ENCODE measurements at places on chromosomes 4 and X.
A peak's percentile ranks its signal among the peaks of the same experiment; 100 is the strongest.

DNA sequence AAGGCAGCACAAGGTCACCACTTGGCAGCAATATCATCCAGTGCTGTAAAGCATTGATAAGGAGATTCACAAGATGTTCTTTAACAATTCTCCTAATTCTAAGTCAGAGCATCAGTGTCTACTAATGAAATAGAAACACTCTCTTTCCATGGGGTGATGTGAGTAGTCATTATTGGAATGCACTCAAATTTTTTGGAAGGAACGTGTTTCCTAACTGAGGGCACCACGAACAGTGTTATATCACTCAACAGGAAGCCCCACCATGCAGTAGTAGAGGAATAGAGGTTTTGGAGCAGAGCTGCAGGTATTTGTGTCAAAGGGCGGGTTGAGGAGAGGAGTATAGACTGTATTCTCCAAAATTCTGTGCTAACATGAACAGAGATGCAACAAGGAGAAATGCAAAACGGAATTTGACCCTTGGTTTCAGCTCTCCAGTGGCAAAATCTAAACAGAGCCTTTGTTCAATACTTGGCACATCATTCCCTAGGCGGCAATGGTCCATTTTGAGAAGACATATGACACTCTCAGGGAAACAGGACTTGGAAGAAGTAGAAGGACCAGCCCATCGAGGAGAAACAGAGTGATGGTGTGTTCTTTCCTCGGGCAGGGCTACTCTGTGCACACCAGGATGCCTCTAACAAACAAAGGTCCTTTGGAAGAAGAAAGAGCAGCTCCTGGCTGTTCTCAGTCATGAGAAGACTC, 98.9 kb downstream of the CPEB2 start:
- DNase-seq = no peak
- no peaks in the 10 kb centered on the region for H3K27me3 ChIP-seq
- no peaks in the 10 kb centered on the region for H3K4me1 ChIP-seq
- H3K36me3 ChIP-seq = no peaks in the 10 kb centered on the region
- H3K27ac ChIP-seq = no peak overlapping the region

DNA sequence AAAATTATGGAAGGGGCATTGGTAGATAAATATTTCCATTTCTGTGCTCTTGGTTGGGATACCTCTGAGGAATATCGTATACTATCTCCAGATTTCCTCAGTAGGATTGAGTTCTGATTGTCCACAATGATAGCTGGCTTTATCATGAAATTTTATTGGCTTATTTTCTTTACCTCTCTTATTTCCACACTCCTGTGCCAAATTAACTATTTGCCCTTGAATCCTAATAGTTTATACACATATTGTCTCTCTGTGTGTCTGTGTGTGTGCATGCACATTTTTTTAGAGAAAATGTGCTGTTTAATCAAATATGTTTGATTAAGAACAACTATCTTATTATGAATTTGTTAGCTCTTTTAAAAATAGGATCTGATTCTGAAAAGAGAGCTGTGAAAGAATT, 271.6 kb downstream of the DTHD1 start:
- H3K4me3 ChIP-seq = no peak overlapping the region
- H3K4me1 ChIP-seq = no peaks in the 10 kb centered on the region
- DNase-seq = no peak
- H3K27me3 ChIP-seq = no peaks in the 10 kb centered on the region

DNA sequence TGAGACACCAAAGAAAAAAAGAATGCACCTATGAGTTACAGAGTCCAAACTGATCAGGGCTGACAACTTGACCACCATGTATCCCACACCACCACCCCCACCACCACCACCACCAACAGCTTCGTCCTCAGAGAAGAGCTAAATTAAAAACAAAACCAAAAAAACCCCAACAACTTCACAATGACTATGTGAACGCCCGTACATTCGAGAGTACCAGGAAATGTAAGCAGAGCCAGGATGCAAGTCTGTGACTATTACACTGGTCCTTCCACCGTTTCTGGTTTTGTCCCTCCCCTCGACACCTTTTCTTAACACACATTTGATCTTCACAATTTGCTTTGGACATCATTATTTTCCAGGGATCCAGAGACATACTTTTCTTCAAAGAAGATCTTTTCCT, 51.0 kb downstream of the WFS1 start:
- no peak overlapping the region for H3K27ac ChIP-seq
- H3K27me3 ChIP-seq = no peaks in the 10 kb centered on the region
- H3K4me1 ChIP-seq = no peaks in the 10 kb centered on the region
- no peak for DNase-seq

GRCh38 chrX:95383778-95384177, 1300.9 kb upstream of the DIAPH2 start:
- no peak overlapping the region for H3K27ac ChIP-seq
- H3K36me3 ChIP-seq = no peaks in the 10 kb centered on the region
- no peak overlapping the region for H3K4me3 ChIP-seq
- peaks cover 13% of the 10 kb centered on the region for H3K27me3 ChIP-seq

DNA sequence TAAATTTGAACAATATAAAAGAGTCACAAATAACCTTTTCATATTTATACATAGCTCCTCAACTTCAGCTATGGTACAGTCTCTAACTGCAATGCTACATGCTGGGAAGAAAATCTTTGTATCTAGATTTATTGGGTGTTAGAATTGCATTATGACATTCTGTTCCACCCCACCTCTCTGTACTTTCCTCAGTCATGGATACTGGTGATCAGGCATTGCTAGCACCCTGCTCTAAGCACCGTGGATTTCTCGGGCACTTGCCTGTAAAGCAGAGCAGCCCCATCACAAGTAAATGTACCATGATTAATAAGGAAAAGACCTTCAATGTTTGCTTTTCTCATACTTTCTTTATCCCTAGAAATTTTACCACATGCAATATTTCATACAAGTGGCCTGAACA, 1028.9 kb upstream of the INTU start:
- no peaks in the 10 kb centered on the region for H3K4me1 ChIP-seq
- DNase-seq = no peak
- H3K4me3 ChIP-seq = no peak overlapping the region

DNA sequence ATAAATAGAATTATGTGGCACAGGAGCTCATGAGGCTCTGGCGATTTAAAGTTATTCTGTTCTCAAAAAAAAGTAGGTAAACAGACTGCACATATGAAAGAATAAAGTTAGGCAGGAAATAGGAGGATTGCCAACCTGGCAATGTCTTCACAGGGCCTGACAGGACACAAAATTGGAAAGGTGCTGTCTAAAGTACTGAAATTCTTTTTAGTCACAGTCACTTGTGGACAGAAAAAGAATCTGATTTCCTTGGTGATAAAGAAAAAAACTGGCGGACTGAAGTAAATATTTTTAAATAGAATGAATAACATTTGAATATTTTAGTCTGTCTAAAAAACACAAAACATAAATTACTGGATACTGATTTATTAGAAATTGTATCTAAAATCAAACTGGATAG, 124.4 kb downstream of the VEGFC start:
- H3K27ac ChIP-seq = no peak overlapping the region
- H3K4me3 ChIP-seq = no peak overlapping the region
- H3K36me3 ChIP-seq = no peaks in the 10 kb centered on the region
- no peaks in the 10 kb centered on the region for H3K4me1 ChIP-seq
- DNase-seq = no peak

GRCh38 chr4:56701644-56702043, 20.5 kb upstream of the HOPX start:
- no peak overlapping the region for H3K27ac ChIP-seq
- no peak overlapping the region for H3K4me3 ChIP-seq
- no peaks in the 10 kb centered on the region for H3K27me3 ChIP-seq
- H3K36me3 ChIP-seq = no peaks in the 10 kb centered on the region
- H3K4me1 ChIP-seq = no peaks in the 10 kb centered on the region

DNA sequence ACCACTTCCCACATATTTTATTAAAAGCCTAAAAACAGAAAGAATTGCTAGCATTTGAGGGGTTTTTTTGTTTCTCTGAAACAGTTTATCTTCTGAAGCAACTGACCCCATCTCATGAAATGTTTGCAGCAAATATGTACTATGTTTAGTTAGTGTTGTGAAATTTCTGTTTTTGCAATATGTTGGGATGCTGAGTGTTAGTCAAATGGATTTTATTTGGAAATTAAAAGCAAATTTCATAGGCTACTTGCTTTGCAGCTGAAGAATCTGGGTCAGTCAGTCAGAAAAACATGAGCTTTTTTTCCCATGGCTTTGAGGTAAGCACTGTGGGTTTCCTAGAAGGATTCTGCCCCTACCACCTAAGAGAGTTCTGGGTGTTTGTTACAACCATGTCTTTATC, 184.9 kb upstream of the DKK2 start:
- H3K4me3 ChIP-seq = no peak overlapping the region
- no peaks in the 10 kb centered on the region for H3K36me3 ChIP-seq
- DNase-seq = no peak
- H3K27ac ChIP-seq = peak overlapping the region; percentile 33
- no peaks in the 10 kb centered on the region for H3K4me1 ChIP-seq
- H3K27me3 ChIP-seq = no peaks in the 10 kb centered on the region

- H3K36me3 ChIP-seq = no peaks in the 10 kb centered on the region
- H3K27me3 ChIP-seq = no peaks in the 10 kb centered on the region
- no peak overlapping the region for H3K4me3 ChIP-seq
These were observed 12.1 kb downstream of the GPRIN3 start for GRCh38 chr4:89295415-89295927.

- H3K27ac ChIP-seq = no peak overlapping the region
- H3K27me3 ChIP-seq = peaks cover 28% of the 10 kb centered on the region
- H3K4me1 ChIP-seq = no peaks in the 10 kb centered on the region
- no peaks in the 10 kb centered on the region for H3K36me3 ChIP-seq
These were observed 21.9 kb upstream of the ZNF81 start for GRCh38 chrX:47814851-47815250.

DNA sequence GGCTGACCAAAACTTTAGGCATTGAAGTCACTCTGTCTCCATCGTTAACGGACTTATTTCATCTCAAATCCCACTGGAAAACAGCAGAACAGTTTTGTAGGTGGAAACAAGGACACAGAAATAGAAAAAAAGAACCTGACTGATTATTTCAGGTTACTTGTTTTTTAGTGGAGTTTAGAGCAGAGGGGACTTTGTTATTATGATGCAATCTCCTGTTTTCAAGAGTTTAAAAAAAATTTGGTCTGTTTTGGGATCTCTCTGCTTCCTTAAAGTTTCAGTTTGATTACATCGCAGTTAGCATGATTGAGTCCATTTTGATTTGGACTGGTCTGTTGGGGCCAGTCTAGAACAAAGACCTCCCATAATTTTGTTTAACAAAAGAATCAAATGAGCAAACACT, 13.6 kb downstream of the PROM1 start:
- no peak overlapping the region for H3K4me3 ChIP-seq
- no peak for DNase-seq
- no peaks in the 10 kb centered on the region for H3K36me3 ChIP-seq
- H3K27ac ChIP-seq = no peak overlapping the region
- H3K4me1 ChIP-seq = peaks cover 4% of the 10 kb centered on the region

DNA sequence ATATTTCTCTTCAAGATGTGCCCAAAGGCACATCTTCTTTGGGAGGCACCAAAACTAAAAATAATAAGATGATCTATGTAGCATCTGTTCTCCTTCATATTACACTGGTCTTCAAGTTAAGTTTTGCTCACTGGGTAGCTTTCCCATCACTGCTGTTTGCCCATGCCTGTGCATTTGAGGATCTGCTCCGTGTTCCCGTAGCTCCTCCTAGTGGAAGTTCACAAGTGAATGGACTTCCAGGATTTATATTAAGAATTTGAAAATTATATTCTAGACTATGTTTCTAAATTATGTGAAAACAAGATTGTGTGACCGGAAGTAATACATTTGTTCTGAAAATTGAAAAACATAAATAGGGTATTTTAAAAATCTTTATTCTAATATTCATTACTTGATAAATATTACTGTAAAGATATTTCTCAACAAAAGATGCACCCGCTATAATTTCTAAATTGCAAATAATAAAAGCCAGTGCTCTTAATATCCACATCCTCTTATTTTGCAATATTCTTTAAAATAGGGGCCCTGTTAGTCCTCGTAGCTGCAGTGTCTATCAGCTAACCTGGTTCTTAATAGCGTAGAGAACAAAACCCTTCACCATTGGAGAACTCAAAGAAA, 147.7 kb downstream of the RBM46 start:
- no peak overlapping the region for H3K27ac ChIP-seq
- no peak overlapping the region for H3K4me3 ChIP-seq
- no peaks in the 10 kb centered on the region for H3K4me1 ChIP-seq

DNA sequence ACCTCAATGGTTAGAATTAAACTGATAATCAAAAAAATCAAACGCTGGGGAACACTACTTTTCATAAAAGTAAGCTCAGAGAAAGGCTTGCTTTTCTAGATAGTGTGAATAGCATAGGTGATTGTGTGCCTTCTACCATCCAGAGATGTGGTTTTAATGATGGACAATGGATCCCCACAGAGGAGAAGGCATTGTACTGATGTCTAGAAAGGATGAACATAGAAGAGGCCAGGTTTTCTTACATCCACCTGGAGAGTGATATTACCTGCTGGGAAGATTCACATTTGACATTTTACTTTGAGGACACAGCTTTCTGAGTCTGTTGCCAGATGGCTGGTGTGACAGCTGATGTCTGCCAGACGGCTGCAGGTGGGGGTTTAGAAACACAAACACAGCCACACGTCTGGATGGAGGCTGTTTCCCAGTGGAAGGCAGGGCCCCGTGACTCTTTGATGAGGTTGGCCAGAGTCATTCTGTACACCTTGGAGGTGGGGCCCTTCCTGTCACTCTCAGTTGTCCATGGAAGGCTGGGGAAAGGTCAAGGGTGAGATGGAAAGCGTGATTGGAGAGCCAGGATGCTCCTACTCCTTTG, 114.4 kb downstream of the PSAPL1 start:
- no peaks in the 10 kb centered on the region for H3K36me3 ChIP-seq
- H3K4me1 ChIP-seq = no peaks in the 10 kb centered on the region
- H3K27ac ChIP-seq = no peak overlapping the region
- H3K27me3 ChIP-seq = no peaks in the 10 kb centered on the region
- no peak overlapping the region for H3K4me3 ChIP-seq
- DNase-seq = no peak

- DNase-seq = no peak
- no peak overlapping the region for H3K4me3 ChIP-seq
- no peaks in the 10 kb centered on the region for H3K36me3 ChIP-seq
- no peaks in the 10 kb centered on the region for H3K4me1 ChIP-seq
These were observed 625 bp downstream of the RTL9 start for GRCh38 chrX:110359273-110359672.

GRCh38 chrX:154379569-154379951, 465 bp downstream of the EMD start:
- peak overlapping the region; percentile 99 for H3K27ac ChIP-seq
- H3K27me3 ChIP-seq = peaks cover 14% of the 10 kb centered on the region
- H3K36me3 ChIP-seq = no peaks in the 10 kb centered on the region
- peak overlapping the region; percentile 76 for H3K4me3 ChIP-seq
- DNase-seq = no peak

DNA sequence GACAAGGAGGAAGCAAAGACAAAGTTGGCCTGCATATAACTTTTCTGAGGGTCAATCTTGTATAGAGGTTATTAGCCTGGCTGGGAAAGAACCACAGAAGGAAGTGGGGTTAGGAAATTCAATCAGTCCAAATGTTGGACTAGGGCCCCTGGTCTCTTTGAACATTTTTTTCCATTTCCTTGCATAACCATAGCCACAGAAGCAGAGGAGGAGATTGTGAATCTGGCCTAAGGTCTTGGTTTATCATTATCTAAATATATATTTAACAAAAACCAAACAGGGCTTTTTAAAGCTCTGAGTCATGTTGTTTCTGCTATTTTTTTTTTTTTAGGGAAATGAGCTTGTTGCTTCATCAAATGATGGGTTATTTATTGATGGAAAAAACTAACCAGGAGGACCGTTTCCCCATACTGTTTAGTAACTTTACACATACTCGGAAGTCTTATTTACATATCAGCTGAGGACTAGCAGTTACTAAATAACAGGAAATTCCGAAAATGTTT, 97.7 kb upstream of the ACSL4 start:
- no peak overlapping the region for H3K4me3 ChIP-seq
- H3K27me3 ChIP-seq = no peaks in the 10 kb centered on the region
- H3K36me3 ChIP-seq = no peaks in the 10 kb centered on the region
- no peak for DNase-seq
